Stimulated activated CD4-positive, alpha-beta T cell treated with anti-CD3 and anti-CD28 coated beads, TNF-alpha, amount 100 ng/mL, for 24 hours (primary cell): ENCODE measurements at places on chromosomes 5 and 9.

DNA sequence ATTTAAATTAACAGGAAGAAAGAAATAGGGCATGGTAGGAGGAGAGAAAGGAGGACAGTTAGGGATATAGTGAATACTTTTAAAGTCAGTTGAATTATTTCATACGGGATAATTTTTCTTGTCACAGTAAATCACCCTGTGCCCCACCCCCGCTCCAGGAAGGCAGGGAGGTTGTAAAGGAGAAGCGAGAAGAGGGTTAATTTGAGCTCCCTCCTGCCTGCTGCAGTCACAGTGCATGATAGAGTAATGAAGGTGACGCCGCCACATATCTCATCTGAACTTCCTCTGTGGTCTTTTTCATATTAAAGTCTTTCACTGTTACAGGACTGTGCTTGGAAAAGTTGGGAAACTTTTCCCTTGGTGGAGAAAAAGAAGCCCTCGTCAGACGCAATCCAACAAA is 896 bp upstream of the PCSK5 start:
- no peak for DNase-seq

GRCh38 chr5:141208478-141208877 is at the start of gene PCDHB12:
Gene PCDHB12 (plus strand): TSS chr5:141208719. CDS start chr5:141208908, 189 bp downstream.
- no peak for DNase-seq

- DNase-seq, result no peak
These were observed 62.0 kb downstream of the AMBP start for GRCh38 chr9:114016101-114016500.

DNA sequence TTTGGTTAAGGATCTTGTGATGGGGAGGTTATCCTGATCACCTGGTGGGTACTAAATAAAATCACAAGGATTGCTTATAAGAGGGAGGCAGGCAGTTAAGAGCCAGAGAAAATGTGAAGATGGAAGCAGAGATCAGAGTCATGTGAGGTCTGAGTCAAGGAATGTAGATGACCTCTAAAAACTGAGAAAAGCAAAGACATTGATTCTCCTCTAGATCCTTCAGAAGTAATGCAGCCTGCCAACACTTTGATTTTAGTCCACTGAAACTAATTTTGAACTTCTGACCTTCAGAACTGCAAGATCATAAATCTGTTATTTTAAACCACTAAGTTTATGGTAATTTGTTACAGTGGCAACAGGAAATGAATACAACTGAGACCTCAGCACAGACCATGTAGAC is 499.0 kb downstream of the GADD45G start:
- no peak for DNase-seq

DNA sequence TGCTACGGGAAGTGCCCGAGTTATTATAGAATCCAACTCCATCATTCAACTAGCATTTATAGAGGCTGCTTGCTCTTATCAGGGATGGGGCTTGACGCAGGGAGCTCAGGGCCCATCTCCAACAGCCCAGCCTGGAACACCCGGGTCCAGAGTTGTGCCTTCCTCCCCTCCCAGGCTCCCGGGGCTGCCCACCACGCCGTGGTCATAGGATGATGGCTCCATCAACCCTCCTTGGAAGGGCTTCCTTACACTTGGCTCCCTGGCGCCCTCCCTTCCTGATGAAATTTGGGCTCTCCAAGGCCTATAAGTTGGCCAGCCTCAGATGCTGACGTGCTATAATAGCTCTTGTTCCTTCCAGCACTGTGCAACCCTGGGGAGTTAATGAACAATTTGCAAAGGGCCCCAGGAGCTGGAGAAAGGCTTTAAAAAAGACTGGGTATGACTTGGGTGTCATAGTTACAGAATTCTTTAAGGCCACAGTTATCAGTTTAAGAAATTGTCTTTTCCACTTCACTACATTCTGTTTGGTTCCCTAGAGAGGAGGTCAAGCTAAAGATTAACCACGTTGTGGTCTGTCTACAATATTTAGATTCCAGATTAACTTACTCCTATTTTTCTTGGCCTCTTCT is 42.5 kb upstream of the GADD45G start:
- no peak for DNase-seq

GRCh38 chr9:137184881-137185660 is 3.3 kb downstream of the ANAPC2 start:
- no peak for DNase-seq

DNA sequence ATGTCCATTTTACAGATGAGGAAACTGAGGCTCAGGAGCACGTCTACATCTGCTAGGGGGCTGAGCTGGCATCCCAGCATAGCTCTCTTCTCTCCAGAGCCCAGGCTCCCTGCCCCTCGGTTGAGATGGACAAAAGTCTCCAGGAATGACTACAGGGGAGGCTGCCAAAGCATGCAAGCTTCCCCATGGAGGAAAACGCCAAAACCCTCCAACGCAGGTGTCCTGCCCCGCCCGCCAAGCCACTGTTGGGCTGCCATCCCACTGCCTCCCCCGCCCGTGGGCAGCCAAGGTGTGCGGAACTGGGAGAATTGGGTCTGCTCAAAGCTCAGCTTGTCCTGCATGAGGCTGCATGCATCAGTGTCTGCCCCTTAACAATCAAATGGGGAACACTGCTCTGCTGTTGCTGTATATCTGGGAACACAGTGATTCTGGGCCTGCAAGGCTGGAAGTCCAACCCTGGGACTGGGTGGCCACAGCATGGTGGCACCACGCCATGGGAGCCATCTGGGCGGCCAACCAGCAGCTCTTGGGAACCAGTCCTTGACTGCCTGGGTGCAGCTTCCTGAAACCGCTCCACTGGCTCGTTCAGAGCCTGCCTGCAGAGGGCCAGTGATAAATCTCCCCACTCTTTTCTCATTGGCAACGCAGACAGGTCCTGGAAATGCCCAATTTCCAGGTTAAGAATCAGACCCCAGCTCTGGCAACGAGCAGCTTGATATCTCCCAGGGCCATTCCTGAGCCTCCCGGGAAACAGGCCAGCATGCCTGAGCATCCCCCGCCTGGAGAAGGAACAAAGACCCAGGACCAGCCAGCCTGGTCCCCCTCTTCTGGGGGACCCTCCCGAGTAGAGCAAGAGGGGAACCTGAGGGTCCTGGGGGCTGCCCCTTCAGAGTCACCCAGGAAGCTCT is 3.5 kb downstream of the RALGDS start:
- DNase-seq, result no peak

DNA sequence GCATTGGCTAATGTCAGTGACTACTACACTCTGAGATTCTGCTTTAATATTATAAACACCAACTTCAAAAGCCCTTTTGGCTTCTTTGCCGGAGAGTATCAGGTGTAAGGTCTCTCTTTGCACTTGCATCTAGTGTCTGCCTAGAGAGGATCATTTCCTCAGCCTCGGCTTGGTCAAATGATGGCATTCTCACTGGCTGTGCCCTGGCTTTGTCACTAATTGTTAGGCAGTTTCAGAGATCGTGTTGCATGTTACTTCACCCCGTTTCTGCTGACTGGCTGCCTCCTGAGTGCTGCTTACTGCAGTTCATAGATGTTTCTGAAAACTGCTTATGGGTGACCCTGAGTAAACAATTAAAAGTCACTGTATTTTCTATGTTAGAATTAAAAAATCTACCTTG is 48.8 kb downstream of the SLC1A3 start:
- DNase-seq, result no peak

DNA sequence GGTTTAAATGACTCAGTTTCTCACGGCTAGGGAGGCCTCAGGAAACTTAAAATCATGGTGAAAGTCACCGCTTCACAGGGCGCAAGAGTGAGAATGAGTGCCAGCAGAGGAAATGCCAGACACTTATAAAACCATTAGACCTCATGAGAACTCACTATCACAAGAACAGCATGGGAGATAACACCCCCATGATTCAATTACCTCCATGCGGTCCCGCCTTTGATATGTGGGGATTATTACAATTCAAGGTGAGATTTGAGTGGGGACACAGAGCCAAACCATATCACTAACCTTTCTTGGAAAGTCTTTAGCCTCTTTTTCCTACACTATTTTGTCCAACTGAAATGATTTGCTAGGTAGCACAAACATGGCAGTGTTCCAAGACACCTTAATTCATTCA is 533.9 kb upstream of the NUDT12 start:
- no peak for DNase-seq
